Kidney epithelial cell (primary cell): ENCODE measurements at places on chromosomes 11 and 22.

- DNase-seq = peak; percentile 7
These were observed 117.6 kb downstream of the ARHGAP8 start for GRCh38 chr22:44870021-44870420.

DNA sequence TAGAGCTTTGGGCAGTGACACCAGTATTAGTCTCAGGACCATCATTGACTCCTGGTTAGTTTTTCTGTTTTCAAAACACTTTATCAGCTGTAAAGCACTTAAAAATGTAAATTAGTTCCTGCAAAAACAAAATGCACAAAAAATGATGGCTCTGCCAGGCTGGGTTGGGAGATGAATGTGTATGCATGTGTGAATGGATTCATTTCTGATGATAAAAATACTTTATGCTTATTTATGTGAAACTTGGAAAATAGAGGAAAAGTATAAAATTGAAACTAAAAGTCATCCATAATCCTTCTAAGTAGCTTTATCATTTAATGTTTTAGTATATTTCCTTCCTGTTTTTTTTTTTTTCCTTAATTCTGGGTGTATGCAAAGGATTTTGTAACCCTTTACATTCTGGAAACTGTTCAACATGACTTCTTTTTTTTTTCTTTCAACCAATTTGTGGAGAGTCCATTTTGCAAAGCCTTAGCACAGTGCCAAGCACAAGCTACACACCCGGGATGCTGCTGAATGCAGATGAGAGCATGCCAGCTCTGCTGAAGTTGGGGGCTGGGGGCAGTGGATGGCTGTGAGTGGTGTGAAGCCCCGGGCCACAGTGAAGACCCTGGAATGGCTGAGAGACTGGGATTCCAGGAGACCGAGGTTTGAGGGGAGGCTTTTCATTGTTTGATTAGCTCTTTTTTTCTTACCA is 37.6 kb downstream of the PTPRJ start:
- DNase-seq = no peak

DNA sequence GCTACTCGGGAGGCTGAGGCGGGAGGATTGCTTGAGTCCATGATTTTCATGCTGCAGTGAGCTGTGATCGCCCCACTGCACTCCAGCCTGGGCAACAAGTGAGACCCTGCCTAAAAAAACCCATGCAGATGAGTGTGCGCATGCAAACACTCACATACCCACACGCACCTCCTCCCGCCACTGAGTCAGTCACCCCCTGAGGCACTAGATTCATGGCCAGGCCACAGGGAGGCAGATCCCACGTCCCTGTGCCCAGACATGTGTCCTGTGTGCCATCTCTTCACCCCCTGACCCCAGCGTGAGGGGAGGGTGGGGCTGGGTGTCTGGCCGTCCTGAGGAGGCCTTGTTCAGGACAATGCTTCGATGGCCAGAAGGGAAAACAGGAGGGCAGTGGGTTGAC is 15.5 kb downstream of the RELT start:
- DNase-seq = no peak

DNA sequence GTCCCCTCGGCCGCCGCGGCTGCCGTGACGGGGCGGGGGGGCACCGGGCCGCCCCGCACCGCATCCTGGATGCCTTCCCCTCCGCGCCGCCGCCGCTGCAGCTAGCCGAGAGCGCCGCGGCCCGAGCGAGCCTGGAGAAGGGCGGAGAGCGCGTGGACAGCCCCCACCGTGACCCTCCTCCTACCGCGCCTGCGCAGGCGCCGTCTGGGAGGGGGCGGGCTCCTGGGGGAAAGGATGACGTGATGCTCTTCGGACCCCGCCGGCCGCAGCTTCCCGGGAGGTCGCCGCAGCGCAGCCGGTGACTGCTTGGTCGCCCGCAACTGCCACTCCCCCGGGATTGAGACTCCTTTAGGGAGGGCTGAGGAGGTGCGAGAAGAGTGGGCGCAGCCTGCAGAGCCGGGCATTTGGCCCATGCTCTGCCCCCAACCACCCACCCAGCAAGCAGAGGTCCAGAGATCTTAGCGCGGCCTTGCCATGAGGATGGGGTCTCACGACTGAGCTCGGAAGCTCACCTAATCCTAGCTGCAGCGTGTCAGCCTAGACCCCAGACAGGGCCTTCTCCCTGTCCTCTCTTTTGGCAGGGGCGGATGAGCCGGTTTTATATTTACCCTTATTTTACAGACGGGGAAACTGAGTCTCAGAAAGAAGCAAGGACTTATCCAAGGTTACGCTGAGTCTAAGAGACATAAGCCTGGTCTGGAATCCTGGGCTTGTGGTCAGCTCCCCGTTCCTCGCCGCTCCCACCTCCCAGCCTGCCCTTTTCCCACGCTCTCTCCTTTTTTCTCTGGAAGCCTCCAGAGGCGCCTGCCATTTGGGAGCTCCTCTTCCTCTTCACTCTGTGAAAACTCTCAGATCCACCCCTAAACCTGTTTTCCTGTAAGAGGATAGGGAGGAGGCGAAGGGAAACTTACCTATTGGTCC is at the start of gene DENND5A:
TSS of gene DENND5A (minus strand) at position 140 of the 921 bp plus-strand sequence. CDS start 281 bp downstream, outside the sequence.
- DNase-seq = no peak

GRCh38 chr11:71386202-71386601 is 62.0 kb downstream of the DHCR7 start:
- no peak for DNase-seq

DNA sequence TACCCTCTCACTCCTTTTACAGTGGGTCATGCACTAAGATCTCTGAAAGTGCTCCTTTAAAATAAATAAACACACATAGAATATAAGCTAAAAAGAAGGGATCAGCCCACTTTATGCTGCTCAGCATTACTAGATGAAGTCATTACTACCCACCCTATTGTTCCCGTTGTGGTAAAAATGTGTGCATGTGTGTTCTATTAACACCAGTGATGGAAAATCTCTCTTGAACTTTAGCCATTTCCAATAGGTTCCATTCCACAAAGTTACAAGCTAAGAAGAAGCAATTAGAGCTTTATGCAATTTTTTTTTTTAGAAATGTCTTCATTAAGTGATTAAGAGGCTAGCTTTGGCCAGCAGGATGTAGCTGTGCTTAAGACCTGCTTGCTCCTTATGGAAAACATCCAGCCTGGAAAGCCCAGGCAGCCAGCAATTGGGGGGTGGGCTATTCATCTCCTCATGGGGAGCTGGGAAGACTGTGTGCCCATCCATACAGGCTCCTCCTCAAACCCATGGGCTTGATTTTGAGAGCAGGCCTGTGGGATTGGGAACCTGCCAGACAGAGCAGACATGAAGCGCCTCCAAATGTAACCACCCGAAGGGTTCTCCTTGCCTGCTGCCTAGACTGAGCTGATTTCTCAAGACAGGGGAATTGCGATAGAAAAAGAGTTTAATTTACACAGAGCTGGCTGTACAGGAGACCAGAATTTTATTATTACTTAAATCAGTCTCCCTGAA is 92.9 kb upstream of the PARVA start:
- DNase-seq = no peak

- DNase-seq = no peak
These were observed 3.5 kb upstream of the FOXRED2 start for GRCh38 chr22:36510384-36510783.

DNA sequence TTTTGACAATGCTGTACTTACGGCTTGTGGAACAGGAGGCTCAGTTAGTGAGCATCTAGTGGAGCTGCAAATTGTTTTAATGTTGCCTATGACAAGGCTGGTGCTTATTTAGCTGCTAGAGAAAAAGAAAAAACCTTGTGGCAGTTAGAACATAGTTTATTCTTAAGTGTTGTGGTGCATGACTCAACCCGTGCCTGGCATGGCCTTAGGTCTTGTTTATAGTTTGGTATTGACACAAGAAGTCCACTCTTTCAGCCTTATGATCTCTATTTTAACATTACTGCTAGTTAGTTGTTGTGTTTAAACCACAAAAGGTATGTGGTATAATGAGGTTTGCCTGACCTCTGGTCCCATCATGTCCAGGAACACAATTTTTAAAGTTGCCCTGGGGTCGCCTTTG is 744.6 kb downstream of the FAM181B start:
- peak; percentile 23 for DNase-seq

DNA sequence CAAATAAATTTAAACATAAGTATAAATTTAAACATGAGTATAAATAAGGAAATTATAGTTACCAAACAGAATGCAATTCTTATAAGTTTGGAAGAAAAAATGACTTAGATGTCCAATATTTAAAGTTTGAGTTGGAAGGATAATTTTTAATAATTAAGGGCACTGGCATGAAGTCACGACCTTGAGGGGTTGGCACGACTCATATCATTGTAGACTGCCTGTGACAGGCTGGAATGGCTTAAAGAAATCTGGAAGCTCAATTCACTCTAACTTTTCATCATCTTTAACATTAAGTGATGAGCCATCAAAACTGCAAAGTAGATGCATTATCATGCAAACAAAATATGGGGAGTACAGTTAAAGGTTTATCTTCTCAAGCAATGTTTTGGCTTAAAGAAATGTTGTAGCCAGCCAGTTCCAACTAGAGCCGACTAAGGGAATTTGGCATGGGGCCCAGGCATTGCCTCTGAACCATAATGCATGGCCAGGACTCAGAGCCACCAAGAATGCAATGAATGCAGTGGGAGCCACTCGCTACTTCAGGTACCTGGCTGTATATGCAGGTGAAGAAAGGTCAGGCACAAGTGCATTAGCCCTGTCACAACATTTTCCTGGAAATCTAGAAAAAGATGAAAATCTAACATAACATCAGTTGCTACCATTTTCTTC is 33.4 kb downstream of the PGR start:
- DNase-seq = no peak
